ENCODE measurements at places on chromosomes 3 and 15. TPM values are rescaled to one million over a fixed set of nuclear protein-coding genes. Genes with fewer than 3 reads are reported as not detected.

Gene CEMIP
- polyA plus RNA-seq, result not detected

Gene CISH
- polyA plus RNA-seq, result 7.7 TPM

Gene GPR149
- polyA plus RNA-seq, result not detected

Gene SOX2
- 26.9 TPM for polyA plus RNA-seq

Gene HESX1
- polyA plus RNA-seq, result 1.8 TPM

Gene LTF
- polyA plus RNA-seq, result 398 TPM

Gene CSPG4
- 15.5 TPM for polyA plus RNA-seq

Gene PARP9
- polyA plus RNA-seq, result 26.5 TPM

Gene PLA1A
- 2.3 TPM for polyA plus RNA-seq

Gene TGM5
- polyA plus RNA-seq, result 1.5 TPM

Gene TLR9
- polyA plus RNA-seq, result not detected

Gene TBCCD1
- 4.0 TPM for polyA plus RNA-seq

Gene CYP11A1
- polyA plus RNA-seq, result 4.5 TPM

Gene TERB2
- polyA plus RNA-seq, result not detected

Gene TIGIT
- polyA plus RNA-seq, result 0.43 TPM

Gene UTS2B
- 0.46 TPM for polyA plus RNA-seq

Gene HYKK
- polyA plus RNA-seq, result 5.5 TPM

Gene PLSCR5
- polyA plus RNA-seq, result not detected

Gene DIS3L
- 8.8 TPM for polyA plus RNA-seq

Gene TUSC7
- polyA plus RNA-seq, result not detected

Gene AMT
- polyA plus RNA-seq, result 8.4 TPM

Gene CCDC80
- polyA plus RNA-seq, result 7.4 TPM

Gene GP9
- polyA plus RNA-seq, result not detected

Gene SKOR1
- polyA plus RNA-seq, result 0.20 TPM

Gene COL7A1
- 123 TPM for polyA plus RNA-seq

Gene DIPK2A
- polyA plus RNA-seq, result 4.0 TPM

Gene ALDH1L1
- polyA plus RNA-seq, result 4.4 TPM

Gene SEMA3G
- polyA plus RNA-seq, result 1.4 TPM

Gene C3orf22
- polyA plus RNA-seq, result not detected

Gene GHSR
- polyA plus RNA-seq, result not detected

Gene PATL2
- 2.3 TPM for polyA plus RNA-seq

Gene SPINK8
- polyA plus RNA-seq, result not detected

Gene SYNPR
- polyA plus RNA-seq, result 0.13 TPM

Gene CHRFAM7A
- 0.25 TPM for polyA plus RNA-seq

Gene SLC6A20
- polyA plus RNA-seq, result 2.6 TPM

Gene OR5K2
- not detected for polyA plus RNA-seq

Gene OR5AC2
- polyA plus RNA-seq, result not detected

Gene MED12L
- not detected for polyA plus RNA-seq

Gene CERS3
- not detected for polyA plus RNA-seq

Gene ZMYND10
- polyA plus RNA-seq, result 3.7 TPM

Gene RARB
- polyA plus RNA-seq, result 2.9 TPM

Gene DOCK3
- polyA plus RNA-seq, result 0.06 TPM

Gene HRG
- polyA plus RNA-seq, result not detected
